ENCODE measurements at places on chromosomes 16 and 17.
A peak's percentile ranks its signal among the peaks of the same experiment; 100 is the strongest.

DNA sequence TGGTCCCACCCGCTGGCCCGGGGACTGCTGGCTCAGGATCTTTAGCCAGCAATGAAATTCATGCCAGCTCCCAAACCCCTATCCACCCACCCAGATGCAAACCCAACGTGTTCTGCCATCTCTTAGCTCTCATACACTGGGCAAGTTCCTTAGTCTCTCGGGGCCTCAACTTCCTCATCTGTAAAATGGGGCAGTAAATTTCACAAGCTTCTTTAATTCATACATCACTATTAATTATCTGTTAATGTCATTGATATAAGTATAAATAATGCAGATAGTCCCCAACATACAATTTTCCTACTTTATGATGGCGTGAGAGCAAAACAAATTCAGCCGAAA is 398.7 kb downstream of the SOX9 start:
- no peak for DNase-seq

GRCh38 chr16:14187517-14188338 is 116.6 kb downstream of the MRTFB start:
- DNase-seq = no peak

DNA sequence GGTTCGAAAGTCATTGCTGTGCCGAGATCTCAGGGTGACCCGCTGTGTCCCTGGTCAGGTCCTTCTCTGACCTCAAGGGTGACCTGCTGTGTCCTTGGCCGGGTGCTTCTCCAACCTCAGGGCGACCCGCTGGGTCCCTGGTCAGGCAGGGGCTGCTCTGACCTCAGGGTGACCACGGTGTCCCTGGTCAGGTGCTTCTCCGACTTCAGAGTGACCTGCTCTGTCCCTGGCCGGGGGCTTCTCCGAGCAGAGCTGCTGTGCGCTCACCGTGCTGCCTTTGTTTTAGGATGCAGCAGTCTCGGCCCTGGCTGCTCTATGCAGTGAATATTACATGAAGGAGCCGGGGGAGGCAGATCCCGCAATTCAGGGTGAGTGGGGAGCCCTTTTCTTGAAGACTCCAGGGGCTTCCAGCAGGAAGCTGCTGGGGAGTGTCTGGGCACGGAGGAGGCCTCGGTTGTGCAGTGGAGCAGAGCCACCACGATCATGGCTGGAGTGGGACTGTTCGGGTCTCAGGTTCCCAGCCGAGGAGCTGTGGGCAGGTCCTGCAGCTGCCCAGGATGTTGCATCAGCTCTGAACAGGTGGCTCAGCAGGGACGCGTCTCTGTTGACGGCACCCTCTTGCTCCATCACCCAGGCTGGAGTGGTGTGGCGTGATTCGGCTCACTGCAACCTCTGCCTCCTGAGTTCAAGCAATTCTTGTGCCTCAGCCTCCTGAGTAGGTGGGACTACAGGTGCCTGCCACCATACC is 83.7 kb upstream of the ZNF750 start:
- DNase-seq = no peak

- no peak for DNase-seq
These were observed 24.3 kb downstream of the USP43 start for GRCh38 chr17:9669551-9670008.

DNA sequence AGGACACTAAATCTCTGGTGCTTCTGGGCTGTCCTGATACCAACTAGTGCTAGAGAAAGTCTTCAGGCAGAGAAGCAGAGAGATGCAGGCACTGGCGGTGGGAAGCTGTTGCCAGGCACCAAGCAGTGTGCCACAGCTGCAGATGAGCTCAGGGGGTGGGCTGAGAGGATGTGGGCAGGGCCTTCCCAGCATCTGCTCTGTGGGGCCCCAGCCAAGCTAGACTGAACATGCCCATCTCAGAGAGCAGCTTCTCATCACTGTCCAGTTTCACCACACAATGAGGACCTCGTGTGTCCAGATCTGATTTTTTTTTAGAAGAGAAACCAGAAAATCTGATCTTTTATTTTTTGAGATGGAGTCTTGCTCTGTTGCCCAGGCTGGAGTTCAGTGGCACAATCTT is 17.1 kb downstream of the PSKH1 start:
- DNase-seq = peak; percentile 46

GRCh38 chr16:84361546-84361945 is 6.8 kb upstream of the ATP2C2 start:
- no peak for DNase-seq

- DNase-seq = no peak
These were observed 1.0 kb downstream of the ANTKMT start for GRCh38 chr16:721765-722540.

- DNase-seq = no peak
These were observed 394 bp upstream of the CPD start for GRCh38 chr17:30378241-30378824.

- DNase-seq = no peak
These were observed 49.0 kb upstream of the ZNF750 start for GRCh38 chr17:82888583-82889495.

DNA sequence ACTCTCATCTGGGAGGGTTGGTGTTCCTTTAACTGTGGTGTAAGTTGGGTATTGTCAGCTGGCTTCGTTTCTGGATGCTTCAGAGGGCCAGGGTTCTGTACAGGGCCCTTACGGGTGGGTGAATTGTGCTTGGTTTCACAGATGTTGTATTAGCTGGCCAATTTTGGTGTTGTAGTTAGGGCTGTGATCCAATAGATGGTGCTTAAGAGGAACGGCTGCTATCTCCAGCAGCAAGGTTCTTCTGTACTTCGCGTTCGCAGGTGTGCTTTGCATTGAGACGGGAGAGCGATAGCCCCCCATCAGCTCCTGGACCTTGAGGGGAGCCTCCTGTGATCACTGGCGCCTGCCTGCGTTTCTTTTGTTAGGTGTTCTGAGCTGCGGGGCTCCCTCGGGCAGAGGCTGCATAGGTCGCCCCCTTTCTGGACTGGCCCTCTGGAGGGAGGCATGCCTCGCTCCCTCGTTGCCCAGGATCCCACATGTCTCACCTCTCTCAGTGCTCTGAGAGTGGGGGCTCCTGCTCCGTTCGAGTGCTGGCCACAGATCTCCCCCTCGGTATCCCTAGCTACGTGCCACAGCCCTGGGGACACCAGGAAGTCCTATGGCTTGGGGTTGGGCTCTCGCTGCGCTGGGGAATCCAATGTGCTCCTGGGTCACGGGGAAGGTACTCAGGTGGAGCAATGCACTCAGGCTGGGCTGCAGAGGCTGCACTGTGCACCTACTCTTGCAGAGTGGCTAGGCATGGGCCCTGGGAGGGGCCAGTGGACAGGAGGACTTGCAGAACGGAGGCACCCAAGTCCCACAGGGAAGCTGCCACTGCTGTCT is 837 bp upstream of the PRDM7 start:
- no peak for DNase-seq

DNA sequence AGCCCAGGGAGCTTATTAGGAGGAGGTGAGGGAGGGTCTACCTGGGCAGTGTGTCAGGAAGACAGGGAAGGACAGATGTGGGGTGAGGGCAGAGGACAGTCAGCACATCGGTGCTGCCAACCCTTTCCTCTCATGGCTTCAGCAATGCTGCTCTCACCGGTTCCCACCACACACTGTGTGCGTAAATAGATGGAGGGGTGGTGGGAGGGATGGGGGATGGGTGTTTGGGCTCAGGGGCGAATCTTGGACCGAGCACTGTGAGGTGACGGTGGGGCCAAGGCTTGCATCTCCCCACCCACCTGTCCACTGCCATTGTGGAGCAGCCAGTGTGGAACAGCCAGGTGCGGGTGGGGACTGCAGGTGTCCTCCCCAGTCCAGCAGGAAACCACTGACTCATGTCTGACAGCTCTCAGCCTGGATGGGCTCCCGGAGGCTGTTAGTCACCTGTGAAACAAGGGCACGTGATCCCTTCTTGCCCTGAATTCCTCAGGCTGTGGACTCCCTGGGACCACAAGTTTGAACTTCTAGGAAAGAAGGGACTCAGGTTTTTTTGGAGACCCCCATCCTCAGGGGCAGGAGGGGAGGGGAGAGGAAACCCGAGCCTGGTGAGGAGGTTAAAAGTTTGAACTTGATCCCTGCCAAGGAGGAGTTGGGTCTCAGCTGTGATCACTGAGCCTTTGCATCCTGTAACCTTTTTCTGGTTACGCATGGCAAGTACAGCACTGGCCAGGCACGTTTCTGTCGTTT is 42.7 kb upstream of the SMPD3 start:
- no peak for DNase-seq

DNA sequence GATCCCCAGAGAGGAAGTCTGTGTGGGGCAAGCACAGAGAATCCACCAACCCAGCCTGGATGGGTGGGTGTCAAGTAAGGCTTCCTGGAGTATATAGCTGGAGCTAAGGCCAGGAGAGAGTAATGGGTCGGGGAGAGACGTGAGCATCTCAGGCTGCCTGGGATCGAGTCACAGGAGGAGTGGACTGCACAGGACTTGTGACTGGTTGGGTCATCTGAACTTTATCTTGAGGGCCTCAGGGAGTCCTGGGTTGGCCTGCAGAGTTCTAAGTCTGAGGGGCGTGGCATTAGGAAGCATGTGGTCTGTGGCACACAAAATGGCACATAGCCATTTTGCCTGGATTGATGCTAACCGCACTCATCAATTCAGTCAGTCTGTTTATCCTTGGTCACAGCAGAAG is 1.5 kb downstream of the PLA2G15 start:
- no peak for DNase-seq

DNA sequence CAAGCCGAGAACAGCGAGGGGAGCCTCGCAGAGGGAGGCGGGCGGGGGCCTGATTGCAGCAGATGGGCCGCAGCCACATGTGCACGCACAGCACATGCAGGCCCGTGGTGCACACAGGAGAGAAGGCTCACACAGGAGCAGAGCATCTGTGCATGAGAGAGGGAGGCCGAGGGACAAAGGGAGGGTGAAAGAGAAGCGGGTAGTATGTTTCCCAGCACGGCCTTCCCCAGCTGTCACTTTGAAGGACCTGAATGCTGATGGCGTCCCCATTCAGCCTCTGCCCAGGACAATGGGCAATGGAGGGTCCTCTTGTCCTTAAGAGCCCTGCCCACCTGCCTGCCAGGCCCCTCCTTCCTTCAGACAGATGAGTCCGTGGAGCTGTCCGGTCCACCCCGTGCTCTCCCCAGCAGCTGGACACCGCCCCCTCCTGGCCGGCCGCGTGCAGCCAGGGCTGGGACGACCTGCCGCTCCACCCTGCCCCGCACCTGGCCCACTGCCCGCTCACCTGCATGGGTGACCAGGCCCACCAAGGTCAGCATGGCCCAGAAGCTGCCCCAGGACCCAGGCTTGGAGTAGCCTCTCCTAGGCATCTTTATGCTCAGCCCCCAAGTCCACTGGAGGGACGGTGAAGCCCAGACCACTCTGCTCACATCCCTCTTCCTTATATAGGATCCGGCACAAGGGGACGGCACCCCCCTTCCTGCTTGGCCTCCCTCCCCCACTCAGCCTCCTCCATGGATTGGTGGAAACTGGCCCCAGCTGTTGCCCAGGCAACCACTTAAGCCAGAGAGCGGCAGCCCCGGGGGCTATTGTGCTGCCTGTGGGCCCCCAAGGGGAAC is at the start of gene BTBD17:
BTBD17 (minus strand) TSS at position 639 of the 839 bp plus-strand sequence; CDS start at position 590, 49 bp downstream.
- DNase-seq = no peak

- DNase-seq = peak; percentile 95
These were observed 24.1 kb downstream of the BAHCC1 start for GRCh38 chr17:81419319-81419885.
